ENCODE measurements at places on chromosomes 1 and 21.

GRCh38 chr1:203628201-203629015 is 1.8 kb downstream of the ATP2B4 start:
- no peak for DNase-seq

DNA sequence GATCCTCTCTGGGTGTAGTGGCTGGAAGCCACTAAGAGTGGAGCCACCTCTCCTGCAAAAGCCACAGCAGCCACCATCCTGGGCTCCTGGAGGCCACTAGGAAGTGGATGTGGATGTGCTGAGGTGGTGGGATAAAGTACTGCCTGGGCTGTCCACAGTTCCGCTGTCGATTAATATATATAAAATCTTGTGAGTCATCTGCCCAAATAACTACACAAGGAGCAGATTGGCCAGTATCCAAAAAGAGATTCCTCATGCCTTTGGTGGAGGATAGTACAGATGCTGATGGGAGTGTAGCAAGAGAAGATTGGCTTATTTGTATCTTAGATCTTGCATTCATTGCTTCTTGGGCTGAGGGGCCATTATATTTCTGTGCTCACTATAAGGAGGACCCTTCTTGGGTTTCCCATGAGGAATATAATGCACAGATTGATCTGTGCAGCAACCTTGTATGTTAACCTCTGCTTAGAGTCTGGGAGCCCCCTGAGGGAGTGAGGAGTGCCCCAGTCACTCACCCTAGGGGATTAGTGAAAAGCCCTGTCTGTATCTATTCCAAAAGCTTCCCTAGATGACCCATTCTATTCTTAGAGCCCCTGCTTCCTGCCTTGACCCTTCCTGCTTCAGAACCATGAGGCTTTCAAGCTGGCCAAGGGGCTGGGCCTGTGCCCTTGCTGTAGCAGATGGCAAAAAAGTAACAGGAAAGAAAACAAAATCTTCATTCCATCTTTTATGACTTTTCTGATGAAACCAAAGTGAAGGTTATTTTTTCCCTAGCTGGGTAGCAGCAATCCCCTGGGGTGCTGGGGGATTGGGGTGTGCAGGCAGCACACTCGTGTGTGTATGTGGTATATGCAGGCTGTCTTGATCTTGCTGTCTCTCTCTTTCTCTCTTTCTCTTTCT is 31.7 kb downstream of the RCSD1 start:
- no peak for DNase-seq

DNA sequence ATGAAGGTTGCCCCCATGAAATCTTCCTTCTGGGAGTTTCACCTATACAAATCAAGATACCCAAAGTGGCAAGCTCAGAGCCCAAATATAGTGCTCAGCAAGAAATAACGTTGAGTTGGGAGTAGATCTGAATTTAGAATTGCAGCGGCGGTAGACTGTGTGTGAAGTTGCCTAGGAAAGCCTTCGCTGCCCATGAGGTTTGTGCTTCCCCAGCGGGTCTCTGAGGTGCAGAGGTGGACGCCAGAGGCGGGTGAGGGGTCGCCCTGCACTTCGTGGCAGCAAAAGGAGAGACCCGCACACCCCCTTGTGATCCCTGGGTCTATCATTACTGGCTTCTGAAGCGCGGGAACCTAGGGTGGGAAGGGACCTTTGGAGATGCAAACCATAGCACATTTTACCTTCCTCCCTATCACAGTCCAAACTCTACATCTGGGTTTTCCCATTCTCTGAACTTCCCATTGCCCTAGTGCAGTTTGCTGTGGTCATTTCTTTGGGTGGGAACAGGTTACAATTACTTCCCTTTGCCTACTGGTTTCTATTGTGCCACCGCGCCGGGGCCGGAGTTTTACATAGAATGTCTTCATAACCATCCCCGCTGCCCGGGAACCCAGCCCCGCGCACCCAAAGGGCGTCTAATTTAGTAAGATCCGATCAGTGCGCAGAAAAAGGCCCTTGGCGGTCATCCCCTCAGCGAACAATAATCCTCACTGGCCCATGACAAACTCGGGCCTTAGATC is 5.2 kb downstream of the TBX15 start:
- DNase-seq, result no peak

- no peak for DNase-seq
Measured at GRCh38 chr21:16419188-16419921, 689.6 kb downstream of the USP25 start.

DNA sequence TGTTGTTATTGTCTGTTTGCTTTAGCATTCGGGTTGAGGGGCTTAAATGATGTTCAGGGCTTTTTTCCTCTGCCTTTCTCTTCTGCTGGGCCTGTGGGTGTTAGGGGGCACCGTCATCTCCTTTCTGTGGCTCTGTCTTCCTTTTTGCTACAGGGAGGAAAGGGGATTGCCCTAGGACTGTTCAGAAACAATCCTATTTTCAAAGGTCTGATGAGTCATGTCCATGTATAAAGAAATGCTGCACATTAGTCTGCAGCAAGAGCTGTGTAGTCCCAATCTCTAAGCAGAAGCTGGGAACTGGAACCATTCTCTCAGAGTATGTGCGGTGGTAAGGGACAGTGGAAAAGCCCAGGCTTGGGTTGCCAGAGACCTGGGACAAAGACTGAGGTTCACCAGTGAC is 462.3 kb downstream of the OMA1 start:
- DNase-seq, result no peak

DNA sequence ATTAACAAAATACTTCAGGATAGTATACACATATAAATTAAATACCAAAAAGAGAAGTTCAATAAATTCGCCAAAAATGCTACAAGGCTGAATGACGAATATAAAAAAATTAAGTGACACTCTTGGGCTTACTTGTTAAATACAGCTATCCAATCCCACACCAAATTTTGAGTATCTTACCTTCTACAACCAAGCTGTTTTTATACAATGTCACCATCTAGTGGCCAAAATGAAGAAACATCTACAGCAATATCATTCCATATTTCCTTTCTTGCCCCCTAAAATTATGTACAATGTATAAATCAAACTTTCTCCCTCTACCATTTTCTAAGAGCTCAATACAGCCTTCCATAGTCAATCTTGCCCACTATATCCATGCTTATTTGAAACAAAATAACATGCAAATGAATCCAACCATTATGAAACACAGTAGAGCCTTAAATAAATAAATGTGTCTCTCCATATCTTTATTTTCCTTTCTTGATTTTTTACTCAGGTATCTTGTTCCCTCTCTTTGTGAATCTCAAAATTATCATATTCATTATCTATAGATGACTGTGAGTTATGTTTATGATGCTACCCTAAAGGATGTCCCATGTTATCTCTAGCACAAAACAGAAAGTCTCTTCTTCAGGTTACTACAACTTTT is 86.3 kb downstream of the ACBD6 start:
- peak; percentile 30 for DNase-seq

GRCh38 chr1:37255136-37255795 is 219.1 kb upstream of the ZC3H12A start:
- DNase-seq, result no peak

- DNase-seq, result no peak
Measured at GRCh38 chr21:15171546-15171945, 106.7 kb upstream of the NRIP1 start.

- DNase-seq, result no peak
Measured at GRCh38 chr1:84691122-84691783, 992 bp upstream of the SSX2IP start.

DNA sequence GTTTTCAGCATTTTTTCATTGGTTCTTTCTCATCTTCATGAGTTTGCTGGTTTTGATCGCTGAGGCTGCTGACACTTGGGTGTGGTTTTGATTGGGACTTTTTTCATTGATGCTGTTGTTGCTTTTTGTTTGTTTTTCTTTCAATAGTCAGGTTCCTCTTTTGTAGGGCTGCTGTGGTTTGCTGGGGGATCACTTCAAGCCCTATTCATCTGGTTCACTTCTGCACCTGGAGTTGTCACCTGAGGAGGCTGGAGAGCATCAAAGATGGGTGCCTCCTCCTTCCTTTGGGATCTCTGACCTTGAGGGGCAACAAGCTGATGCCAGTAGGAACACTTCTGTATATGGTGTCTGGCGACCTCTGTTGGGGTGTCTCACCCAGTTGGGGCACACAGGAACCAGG is 1279.9 kb upstream of the TMPRSS15 start:
- DNase-seq, result no peak

GRCh38 chr21:32207406-32207716 is 71.5 kb downstream of the MIS18A start:
- no peak for DNase-seq

DNA sequence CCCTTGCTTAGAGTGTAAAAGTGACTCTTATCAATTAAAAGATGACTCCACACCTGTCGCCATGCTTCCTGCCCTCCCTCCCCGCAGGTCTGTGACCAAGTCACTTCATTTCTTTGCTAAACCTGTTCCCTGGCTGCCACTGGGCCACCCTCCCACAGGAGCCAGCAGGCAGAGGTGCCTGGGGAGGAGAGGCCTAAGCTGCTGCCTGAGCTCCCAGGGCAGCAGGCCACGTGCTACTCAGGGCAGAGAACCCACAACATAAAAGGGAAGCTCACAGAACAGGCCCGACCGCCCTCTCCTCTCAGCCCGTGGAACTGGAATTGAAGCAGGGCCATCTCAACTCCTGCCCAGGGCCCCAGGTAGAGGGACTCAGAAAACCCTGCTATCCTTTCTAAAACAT is 4.9 kb downstream of the C1orf198 start:
- DNase-seq, result peak; percentile 68

GRCh38 chr1:234570329-234571120 is 39.5 kb downstream of the IRF2BP2 start:
- DNase-seq, result no peak

DNA sequence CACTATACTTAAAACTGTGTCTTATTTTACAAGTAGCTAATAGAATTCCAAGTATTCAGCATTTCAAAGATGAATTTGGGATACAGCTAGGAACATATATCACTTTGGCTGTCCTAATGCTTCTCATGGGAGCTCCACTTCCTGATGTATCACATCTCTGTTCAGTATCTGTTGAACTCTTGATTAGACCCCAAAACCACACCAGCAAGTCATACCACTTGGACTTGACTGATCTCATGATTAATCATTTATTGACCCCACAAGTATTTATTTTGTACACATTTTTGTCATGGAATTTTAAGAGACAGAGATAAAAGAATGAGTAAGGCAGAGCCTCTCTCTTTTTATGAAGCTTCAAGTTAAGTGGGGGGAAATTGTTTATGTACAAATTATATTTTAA is 30.0 kb downstream of the TMPRSS15 start:
- DNase-seq, result no peak

- DNase-seq, result peak; percentile 88
Measured at GRCh38 chr1:243246916-243247315, 8.2 kb downstream of the CEP170 start.

GRCh38 chr1:43936431-43937151 is 3.0 kb downstream of the ARTN start:
- peak; percentile 38 for DNase-seq

GRCh38 chr1:36088577-36089392 is at the start of gene ADPRS:
ADPRS (plus strand) TSS chr1:36088892; CDS start chr1:36088905, 13 bp downstream.
- peak; percentile 79 for DNase-seq

GRCh38 chr1:15918962-15919715 is 56.8 kb downstream of the ZBTB17 start:
- DNase-seq, result no peak

DNA sequence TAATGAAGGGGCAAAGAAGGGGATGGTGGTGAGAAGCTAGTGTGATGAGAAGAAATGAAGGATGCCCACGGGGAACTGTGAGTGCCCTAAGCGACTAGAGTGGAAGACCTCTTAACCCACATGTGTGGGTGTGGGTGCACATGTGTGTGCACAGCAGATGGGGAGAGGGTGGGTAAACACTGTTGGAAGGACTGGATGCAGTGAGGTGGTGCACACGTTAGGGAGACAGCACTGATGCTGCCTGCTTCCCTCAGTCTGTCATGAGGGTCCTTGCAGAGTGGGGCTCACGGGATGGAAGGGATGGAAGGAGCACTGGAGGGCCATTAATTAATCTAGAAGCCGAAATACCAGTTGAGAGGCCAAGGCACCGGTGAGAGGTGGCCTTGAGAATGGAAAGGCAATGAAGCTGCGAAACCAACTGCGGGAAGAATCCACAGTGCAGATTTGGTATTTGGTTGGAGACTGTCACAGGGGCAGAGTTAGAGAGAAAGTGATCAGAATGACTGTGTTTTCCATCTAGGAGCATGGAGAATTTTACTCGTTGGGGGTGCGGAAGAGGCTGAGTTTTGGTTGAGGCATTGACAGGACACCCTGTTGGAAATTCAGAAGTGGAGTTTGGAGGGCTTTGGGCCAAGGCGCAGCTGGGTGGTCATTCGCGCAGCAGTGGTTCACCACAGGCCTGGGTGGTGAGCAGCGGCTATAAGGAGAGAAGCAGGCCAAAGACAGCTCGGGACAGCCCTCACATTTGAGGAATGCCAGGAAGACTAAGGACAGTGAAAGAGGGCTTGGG is 15.8 kb downstream of the RCSD1 start:
- no peak for DNase-seq

- DNase-seq, result no peak
Measured at GRCh38 chr1:248886237-248886895, 19.7 kb upstream of the PGBD2 start.

All from MV-4-11 (cell line).